Activated T-cell treated with anti-CD3 and anti-CD28 coated beads for 48 hours (primary cell): ENCODE measurements at places on chromosomes 7 and 10.

DNA sequence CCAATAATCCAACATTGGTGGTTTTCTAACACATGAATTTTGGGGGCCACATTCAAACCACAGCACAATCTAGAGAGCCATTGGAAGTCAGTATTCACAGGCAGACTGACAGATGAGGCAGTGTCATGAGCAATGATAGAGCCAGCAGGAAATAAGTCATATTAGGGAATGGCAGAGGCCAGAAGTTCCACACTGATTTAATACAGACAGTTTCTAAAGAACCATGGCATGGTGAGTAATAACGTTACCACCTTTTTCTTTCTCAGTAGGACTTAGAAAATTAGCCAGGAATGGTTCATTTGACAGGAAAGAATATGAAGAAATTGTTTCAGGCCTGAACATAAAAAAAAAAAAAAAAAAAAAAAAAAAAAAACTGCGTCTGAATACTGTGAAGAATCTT is 210.3 kb downstream of the GPAM start:
- DNase-seq, result no peak

DNA sequence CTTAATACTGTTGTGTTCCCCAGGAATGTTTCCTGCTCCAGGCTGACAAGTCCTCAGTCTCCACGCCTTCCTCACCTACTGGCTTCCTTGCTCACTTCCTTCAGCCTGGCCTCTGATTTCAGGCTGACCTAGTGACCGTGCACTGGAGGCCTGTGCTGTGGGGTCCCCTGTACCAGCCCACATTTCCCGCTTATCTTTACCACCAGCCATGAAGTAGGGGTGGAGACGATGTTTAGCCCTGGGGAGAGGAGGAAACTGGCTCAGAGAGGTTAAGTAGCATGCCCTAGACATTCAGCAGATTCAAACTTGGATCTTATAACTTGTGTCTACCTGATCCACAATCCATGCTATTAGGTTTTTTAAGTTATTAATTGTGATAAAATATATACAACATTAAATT is 4.8 kb upstream of the ZNF488 start:
- no peak for DNase-seq

- DNase-seq, result no peak
These were observed 7.3 kb upstream of the MNX1 start for GRCh38 chr7:157017603-157018327.

- peak; percentile 51 for DNase-seq
These were observed 9.0 kb downstream of the SKIDA1 start for GRCh38 chr10:21516242-21517131.

DNA sequence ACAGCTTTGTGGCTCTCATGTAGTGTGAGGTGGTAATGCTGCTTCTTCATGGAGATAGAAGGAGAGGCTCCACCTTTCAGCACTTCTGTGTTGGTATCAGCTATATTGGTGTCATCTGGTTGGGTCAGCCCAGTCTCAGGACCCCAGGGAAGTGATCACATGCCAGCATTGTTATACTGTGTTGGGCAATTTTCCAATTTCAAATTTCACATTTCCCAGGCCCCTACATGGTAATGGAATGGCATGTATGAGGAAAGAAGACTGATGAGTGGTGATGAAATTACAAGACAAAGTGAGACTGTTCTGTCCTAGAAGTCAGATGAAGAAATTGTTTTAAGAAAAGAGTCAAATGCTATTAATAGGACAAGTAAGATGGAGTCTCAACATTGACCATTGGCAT is 3.7 kb upstream of the AKR1C3 start:
- DNase-seq, result no peak

- DNase-seq, result no peak
These were observed 15.7 kb upstream of the ARPC1A start for GRCh38 chr7:99310004-99310403.

- no peak for DNase-seq
These were observed 110.8 kb downstream of the TMEM178B start for GRCh38 chr7:141184532-141185190.

- no peak for DNase-seq
These were observed 78.3 kb upstream of the AOAH start for GRCh38 chr7:36802459-36803135.

- DNase-seq, result no peak
These were observed 123.4 kb upstream of the TARP start for GRCh38 chr7:38396852-38397251.

DNA sequence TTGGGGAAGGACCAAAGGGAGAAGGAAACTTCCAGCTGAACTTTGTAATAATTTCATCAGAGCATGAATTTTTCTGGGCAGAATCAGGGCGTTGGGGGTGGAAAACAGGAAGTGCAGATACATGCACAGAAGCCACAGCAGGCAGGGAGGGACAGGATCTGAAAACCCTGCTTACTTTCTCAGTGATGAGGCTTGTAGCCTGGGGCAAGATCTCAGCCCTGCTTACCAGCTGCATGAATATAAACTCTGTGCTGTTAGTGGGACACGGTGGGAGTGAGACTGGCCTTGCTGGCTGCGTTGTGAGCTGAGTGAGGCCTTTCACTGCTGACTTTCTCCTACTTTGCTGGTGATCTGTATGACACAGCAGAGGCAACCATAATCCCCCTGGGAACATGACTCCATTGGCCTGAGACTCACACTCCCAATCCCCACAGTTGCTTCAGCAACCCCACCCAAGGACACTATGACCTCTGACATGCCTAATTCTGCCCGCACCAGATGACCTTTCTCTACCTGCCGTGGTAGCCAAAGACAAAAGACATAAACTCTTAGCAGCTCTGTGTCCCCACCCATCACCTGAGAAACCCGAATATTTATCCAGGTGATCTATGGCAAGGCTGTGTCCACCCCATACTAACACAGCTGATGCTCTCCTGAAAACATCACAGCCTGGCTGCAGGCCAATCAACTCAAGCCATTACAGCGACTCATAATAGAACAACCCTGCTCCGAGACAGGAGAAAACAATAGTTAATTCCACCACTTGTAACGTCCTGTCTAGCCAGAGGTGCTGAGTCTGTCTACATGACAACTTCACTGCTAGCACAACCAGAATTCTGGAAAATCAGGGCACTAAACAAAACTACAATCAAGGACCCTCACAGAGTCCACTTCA is 190.7 kb upstream of the CHRM2 start:
- no peak for DNase-seq

DNA sequence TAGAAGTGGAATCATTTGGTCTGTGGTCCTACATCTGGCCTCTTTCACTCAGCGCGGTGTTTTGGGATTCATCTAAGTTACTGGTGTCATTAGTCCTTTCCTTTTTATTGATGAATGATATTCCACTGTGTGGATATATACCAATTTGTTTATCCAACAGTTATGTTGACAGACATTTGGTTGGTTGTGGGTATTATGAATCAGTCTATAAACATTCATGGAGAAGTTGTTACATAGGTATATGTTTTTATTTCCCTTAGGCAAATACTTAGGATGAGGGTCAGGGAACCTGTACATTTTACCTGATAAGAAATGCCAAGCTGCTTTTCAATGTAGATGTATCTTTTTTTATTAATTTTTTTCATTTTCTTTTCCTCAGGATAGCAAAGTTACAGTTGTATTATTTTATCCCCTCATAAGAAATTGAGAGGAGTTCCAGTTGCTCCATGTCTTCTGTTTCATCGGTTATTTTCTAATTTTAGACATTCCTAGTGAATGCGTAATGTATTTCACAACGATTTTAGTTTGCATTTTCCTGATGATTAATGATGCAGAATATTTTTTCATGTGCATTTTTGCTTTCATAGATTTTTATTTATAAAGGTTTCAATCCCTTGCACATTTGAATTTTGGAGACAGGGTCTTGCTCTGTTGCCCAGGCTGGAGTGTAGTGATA is 203.8 kb upstream of the SH2B2 start:
- no peak for DNase-seq

- no peak for DNase-seq
These were observed 15.9 kb downstream of the ADRB1 start for GRCh38 chr10:114059561-114059960.
